Foreskin keratinocyte (primary cell): ENCODE measurements at places on chromosomes 2 and 18. TPM values are rescaled to one million over a fixed set of nuclear protein-coding genes. Genes with fewer than 3 reads are reported as not detected.

ANAPC1 gene
- total RNA-seq: 56.8 and 69.2 TPM in 2 replicates

APOB gene
- total RNA-seq: not detected in 2 replicates

KCNE4 gene
- total RNA-seq: 0.14 TPM in 2 replicates

CHAC2 gene
- total RNA-seq: 14.3 TPM in 2 replicates

ZDBF2 gene
- total RNA-seq: 4.0 and 5.2 TPM in 2 replicates

NEU4 gene
- total RNA-seq: not detected in 2 replicates

LDAH gene
- 14.2 and 15.0 TPM in 2 replicates for total RNA-seq

CFAP53 gene
- total RNA-seq: 0.34 and 0.46 TPM in 2 replicates

LIPG gene
- 76.3 and 127 TPM in 2 replicates for total RNA-seq

MYOM1 gene
- 0.07 and 0.11 TPM in 2 replicates for total RNA-seq

CDK15 gene
- 0.14 and 0.28 TPM in 2 replicates for total RNA-seq

KCNG3 gene
- total RNA-seq: not detected in 2 replicates

DNA sequence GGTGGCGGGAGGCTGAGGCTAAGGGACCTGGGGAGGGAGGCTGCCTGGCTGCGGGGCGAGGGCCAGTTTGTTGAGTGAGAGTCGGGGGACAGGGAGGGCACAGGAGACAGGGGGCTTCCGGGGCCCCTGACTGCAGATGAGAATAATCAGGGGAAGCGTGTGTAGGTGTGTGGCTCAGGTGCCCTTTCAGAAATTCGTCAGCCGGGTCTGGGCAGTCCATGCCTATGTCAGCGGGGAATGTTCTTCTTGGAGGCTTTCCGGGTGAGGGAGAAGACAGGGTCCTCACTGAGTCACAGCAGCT lies 52.3 kb upstream of the OTOF start:
- no peak for DNase-seq

DNA sequence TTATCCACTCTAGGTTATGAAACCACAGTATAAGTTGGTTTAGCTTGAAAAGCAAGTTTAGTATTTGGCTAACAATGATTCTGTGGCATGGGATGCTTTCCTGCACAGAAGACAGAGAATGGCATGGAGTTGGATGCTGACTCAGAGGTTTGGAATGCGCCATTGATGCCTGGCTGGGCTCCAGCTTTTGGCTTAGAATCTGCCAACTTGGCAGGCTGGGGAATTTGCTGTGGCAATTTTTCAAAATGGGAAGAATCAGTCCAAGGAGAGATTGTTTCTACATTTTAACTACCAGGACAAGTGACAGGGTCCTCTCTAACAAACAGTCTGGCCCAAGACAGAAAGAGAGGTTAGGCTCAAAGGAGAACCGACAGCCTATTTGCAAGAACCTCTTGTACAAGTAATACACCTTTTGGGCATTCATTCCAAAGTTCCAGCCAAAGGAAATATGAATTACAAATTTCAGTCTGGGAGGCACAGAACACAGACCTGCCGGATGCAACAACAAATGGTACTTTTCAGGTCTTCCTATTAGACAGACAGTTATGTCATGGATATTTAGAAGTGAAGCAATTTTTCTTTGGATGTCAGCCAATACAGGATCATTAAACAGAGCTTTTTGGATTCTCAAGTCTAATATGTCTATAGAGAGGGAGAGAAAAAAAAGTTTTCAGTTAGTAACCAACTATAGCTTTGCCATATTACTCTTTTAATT lies 1027.7 kb downstream of the TMEM182 start:
- DNase-seq: peak; percentile 32

GRCh38 chr2:10486601-10487079 lies 38.5 kb upstream of the ODC1 start:
- DNase-seq: no peak

GRCh38 chr2:206082298-206082843 lies 3.6 kb downstream of the INO80D start:
- DNase-seq: no peak

DNA sequence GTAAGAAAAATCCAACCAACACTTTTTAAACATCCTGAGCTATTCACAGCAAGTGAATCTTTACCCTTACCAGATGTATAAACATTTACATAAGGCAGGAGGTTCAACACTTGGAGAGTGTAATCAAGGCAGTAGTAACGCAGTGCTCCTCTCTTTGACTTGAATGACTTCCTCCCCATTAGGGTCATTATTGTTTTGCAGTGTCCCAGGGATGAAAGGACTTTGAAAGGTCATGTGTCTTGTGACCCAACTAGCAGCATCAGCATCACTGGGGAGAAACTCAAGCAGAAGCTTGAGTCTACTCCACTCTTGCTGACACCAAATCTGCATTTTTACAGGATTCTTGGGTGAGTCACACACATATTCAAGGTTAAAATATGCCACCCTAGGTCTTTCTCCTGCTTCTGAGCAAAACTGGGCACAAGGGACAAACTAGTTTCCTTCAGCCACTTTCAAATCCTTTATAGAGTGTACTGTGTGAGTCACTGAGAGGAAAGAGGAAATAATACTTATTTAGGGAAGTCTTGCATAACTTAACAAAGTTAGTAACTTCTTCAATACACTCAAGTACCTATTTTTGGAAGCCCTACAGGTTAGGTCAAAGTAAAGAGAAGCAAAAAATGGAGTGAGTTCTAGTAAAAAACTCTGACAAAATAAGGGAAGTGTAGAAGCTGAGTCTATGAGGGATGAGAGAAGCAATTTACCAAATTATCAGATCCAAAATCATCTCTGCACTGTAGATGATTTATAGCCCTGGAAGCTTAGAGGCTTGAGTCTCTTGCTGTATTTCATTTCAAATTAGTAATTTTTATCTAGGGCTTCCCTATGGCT lies 51.0 kb upstream of the EML4 start:
- no peak for DNase-seq

GRCh38 chr2:189798312-189799029 lies 14.2 kb downstream of the PMS1 start:
- no peak for DNase-seq

- peak; percentile 72 for DNase-seq
Observed at GRCh38 chr2:163751696-163752095, 15.9 kb upstream of the FIGN start.

- no peak for DNase-seq
Observed at GRCh38 chr2:227339098-227339599, 14.1 kb downstream of the MFF start.

DNA sequence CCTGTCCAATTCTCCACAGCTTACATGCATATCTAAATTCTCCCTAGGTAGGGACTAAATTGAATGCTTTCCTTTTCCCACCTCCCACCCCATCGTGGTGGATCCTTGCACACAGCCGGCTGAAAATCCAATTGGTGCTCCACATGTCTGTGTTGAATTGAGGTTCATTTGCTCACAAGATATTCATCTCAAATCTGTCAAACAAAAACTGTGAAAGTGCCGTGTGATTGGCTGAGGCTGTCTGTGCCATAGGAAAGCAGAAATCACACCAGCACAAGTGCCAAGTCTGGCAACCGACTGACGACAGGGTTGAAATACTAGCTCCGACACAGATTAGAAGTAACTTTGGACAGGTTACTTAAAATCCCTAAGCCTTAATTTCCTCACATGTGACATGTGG lies 823.3 kb downstream of the TDRD15 start:
- no peak for DNase-seq

- no peak for DNase-seq
Observed at GRCh38 chr2:74027496-74027895, 42.8 kb downstream of the TET3 start.

GRCh38 chr2:8413589-8414135 lies 268.2 kb upstream of the ID2 start:
- no peak for DNase-seq

- peak; percentile 52 for DNase-seq
Observed at GRCh38 chr2:168189835-168190569, 57.4 kb downstream of the STK39 start.

DNA sequence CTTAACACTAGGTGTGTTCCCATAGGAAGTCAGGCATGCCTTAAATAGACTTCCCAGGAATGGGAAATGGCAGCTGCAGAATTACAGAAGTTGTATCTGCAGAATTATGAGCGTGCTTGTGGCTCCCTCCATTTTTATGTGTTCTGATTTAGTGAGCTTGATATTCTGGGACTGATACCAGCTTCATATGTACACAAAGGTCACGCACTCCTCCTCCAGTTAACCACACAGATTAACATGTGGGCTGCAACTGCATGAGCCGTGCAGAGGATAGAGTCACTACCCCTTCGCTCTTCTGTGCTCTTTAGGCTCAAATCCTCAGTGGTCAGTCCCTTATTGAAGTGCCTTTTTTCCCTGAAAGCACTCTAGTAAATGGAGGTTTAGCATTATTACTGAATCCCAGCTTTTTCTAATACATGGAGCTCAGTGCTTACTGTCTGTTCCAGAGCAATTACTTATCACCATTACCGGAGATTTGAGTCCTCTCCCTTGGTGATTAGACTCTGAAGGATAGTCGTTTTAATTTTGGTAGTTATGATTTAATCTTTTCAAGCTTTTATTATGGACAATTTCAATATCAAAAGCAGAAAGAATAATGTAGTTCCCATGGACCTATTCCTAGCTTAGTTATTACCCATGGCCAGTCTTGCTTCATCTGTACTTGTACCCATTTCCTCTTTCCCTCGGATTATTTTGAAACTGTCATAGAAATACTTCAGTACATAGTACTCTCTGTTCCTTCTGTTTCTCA lies 238.3 kb downstream of the PRKCE start:
- no peak for DNase-seq

DNA sequence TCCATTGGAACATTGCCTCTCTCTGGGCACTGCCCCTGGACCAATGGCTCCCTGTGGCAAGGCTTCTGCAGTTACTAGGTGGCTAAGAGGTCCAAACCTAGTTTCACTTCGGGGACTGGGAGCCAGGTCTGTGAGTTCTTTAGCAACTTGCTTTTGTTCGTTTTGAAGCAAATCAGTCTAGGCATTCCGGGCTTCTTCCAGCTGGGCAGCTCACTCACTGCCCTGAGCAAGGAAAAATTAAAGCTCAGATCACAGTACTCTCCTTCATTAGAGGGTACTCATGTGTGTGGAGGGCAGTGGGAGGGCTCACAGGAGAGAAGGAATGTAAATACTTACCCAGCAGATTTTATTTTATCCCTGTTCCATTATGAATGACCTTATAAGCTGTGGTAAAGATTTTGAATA lies 80.3 kb downstream of the SPP2 start:
- DNase-seq: no peak

DNA sequence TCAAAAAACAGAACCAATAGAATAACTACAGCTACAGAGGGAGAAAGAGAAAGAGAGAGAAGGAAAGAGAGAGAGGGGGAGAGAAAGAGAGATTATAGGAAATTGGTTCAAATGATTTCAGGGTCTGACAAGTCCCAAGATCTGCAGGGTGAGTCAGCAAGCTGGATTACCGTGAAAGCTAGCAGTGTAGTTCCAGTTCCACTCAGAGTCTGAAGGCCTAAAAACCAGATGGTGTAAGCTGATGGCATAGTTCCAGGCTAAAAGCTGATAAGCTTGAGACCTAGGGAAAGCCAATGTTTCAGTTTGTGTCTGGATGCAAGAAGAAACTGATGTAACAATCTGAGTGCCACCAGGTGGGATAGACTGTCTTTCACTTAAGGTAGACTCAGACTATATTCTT lies 397.7 kb downstream of the TRIB2 start:
- no peak for DNase-seq

GRCh38 chr2:100879296-100879695 lies 59.4 kb downstream of the NPAS2 start:
- no peak for DNase-seq

- DNase-seq: no peak
Observed at GRCh38 chr18:45173799-45174519, 441.3 kb upstream of the SLC14A2 start.

DNA sequence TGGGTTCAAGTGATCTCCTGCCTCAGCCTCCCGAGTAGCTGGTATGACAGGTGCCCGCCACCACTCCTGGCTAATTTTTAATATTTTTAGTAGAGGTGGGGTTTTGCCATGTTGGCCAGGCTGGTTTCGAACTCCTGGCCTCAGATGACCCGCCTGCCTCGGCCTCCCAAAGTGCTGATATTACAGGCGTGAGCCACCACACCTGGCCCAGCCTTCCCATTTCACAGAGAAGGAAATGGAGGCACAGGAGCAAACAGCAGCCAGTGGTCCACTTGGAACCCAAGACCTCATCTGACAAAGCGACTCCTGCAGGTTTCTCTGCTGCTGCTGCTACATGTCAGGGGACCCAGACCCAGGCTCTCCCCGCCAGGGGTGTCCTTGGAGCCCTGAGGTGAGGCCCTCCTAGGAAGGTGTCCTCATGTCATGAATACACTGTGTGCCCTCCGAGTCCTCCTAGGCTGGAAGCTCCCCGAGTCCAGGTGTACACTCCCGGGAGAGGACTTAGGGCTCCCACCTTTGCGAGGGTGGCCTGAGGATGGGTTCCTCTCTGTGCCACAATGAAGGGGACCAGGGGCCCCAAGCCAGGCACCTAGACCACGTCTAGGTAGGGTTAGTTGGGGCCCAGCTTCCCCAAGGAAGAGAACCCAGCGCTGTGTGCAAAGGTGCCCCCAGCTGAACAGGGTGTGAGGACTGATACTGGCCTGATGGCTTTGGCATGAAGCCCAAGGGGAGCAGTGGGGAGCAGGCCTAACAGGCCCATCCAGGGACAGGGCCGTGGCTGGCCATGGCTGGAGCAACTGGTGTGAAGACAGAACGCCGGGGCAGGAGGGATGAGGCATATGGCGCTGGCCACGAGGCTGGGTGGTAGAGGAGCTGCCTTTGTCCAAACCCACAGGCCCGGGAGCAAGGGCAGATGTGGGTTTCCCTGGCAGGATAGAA lies 56.1 kb downstream of the HS6ST1 start:
- no peak for DNase-seq

DNA sequence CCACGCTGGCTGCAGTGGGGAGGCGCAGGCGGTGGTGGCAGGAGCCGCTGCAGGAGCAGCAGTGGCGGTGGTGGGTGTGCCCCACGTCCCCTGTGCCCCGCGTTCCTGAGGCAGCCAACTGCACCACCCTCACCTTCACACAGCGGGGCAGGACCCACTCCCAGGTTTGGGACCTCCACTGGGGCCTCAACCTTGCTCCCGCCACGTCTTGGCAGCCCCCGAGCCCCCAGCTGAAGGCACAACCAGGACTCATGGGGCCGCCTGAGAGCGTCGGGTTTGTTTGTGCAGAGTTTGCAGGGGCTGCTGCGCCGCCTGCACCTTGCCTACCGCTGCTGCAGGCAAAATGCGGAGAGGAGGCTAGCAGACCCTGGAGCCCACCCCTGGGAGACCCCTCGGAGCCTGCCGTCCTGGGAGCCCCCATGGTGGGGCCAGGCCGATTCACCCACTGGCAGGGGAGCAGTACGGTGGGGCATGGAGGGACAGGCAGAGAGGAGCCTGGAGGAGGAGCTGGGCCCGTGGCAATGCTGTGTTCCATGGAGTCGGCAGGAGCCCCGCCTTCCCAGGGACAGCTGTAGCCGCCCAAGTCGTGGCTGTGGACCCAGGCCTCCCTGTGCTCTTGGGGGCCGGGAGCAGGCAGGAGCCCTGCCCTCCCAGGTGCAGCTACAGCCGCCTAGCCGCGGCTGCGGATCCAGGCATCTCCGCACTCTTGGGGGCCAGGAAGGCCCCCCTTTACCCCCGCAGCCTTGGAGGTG lies 14.7 kb upstream of the EML6 start:
- peak; percentile 20 for DNase-seq

GRCh38 chr18:10086458-10087210 lies 172.8 kb downstream of the VAPA start:
- no peak for DNase-seq
